Activated CD4-positive, CD25-positive, alpha-beta regulatory T cell treated with anti-CD3 and anti-CD28 coated beads, Interleukin-2, amount 50 U/mL, for 16 hours (primary cell): ENCODE measurements at places on chromosomes 7 and 10.

- no peak for DNase-seq
Measured at GRCh38 chr10:113583571-113583970, 30.7 kb downstream of the HABP2 start.

GRCh38 chr10:35188954-35189353 lies 62.3 kb downstream of the CREM start:
- no peak for DNase-seq

- DNase-seq: no peak
Measured at GRCh38 chr10:2351566-2351965, 614.2 kb upstream of the ADARB2 start.

DNA sequence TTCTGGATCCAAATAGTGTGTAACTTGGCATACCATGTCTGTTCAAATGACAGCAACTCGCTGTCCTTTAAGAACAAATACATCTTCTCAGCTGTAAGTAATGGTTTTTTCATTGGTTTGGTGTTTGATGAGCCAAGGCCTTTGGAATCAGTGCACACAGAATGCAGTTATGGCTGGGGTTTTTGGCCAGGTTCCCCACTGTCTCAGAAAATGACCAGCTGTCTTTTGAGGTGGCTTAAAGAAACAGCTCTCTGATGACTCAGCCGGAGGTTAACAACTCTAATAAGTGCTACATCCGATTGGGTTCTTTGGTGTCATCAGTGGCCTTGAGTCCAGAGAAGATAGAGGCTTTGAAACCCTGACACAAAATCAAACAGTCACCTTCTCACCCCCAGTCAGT lies 688.4 kb downstream of the REEP3 start:
- no peak for DNase-seq

DNA sequence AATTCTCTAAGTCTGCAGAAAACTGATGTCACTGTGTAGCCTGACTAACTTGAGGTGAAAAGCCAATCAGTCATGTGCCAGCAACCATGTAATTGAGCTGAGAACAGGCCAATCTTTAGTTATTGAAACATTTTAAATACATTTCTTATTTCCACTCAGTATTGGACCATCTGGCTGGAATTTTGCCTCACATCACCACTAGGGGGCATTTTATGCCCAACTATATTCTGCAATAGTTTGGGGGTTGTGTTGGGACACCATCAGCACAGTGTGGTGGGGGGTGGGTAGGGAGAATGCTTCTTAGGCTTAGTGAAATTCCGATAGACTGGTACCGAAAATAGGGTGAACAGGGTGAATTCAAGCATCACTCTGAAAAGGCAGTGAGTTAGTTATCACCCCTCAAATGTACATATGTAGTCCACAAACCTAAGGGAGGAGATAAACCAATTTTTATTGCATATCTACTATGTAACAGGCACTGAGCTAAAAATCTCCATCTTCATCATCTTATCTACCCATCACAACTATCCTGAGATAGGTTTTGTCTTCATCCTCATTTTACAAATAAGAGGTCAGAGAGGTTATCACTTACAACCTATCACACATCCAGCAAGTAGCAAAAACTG lies 17.8 kb downstream of the NPSR1 start:
- DNase-seq: no peak

GRCh38 chr10:102200751-102201640 lies 25.1 kb upstream of the ELOVL3 start:
- DNase-seq: no peak

- DNase-seq: no peak
Measured at GRCh38 chr10:91597197-91597881, 35.5 kb downstream of the PPP1R3C start.

GRCh38 chr7:31633894-31634494 lies 53.0 kb upstream of the PPP1R17 start:
- no peak for DNase-seq

DNA sequence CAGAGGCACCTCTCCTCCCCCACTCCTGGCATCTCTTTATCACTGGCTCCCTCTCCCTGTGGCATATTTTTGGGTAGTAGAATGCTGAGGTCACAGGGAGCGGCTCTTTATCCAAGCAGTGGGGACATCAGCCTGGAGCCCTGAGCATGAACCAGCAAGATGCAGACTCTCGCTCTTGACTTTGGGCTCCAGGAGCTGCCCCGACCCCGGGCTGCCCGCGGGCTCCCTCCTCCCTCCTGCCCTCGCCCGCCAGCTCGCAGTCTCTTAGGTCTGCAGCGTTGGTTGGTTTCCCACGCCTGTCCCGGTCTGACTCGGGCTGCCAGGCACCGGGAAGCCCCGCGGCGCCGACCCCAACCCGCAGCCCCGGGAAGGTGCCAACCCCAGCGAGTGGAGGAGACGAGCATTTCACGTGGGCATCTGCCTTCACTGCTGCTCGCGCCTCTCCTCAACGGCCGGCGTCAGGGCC lies 1.3 kb downstream of the INSYN2A start:
- no peak for DNase-seq

DNA sequence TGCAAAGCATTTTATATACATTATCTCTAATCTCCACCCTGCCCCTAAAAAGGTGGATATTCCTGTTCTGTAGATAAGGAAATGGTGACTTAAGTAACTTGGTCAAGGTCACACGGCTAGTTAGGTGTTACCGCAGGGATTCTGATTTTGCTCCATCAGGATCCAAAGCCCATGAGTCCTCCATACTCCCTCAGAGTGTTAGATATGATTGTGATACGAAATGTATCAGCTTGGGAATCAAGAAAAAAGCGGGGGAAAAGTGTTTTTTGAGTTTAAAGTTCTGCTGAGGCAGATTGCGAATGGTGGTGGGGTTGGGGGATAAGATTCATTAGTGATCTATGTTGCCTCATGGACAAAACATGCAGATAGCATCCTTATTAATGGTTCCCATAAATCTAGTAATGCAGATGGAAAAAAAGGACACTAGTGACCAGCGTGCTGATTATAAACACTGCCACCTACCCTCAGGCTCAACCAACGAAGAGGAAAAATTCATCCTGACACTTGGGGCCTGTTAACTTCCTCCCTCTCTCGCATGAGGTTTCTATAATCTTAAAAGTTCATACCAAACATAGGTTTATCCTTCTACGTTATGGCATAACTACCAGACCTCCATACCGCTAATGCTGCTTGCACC lies 2.3 kb downstream of the ICA1 start:
- no peak for DNase-seq

- no peak for DNase-seq
Measured at GRCh38 chr7:43364391-43364790, 218.5 kb upstream of the STK17A start.

DNA sequence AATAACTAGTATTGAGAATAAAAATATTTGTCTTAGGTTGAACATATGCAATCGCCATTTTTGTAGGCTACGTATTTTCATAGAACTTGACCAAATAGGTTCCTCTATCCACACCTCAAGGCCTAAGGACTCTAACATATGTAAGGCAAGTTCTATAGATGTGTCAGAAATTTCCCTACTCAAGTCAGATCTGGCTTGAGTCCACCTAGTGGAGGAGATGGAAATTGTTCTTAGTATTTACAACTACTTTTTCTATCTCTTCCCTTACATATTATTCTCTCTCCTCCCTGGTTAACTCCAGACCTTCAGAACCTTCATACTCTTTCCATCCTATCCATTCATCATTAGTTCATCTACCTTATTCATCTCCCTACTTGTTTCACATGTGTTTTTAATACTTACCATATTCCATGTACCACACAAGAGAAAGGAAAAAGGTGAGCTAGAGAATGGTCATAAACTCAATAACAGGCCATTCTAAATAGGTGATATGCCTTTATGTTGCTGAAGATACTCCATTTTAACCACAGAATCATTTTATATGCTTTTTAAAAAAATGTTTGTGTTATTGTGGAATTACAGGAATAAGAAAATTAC lies 174.5 kb upstream of the HDAC9 start:
- no peak for DNase-seq

GRCh38 chr7:35548291-35548690 lies 146.6 kb downstream of the HERPUD2 start:
- no peak for DNase-seq

- DNase-seq: no peak
Measured at GRCh38 chr7:97094284-97094930, 23.1 kb upstream of the SDHAF3 start.

- no peak for DNase-seq
Measured at GRCh38 chr10:55653531-55653930, 707.5 kb downstream of the ZWINT start.

GRCh38 chr7:35256256-35257175 lies 2.6 kb upstream of the TBX20 start:
- no peak for DNase-seq

DNA sequence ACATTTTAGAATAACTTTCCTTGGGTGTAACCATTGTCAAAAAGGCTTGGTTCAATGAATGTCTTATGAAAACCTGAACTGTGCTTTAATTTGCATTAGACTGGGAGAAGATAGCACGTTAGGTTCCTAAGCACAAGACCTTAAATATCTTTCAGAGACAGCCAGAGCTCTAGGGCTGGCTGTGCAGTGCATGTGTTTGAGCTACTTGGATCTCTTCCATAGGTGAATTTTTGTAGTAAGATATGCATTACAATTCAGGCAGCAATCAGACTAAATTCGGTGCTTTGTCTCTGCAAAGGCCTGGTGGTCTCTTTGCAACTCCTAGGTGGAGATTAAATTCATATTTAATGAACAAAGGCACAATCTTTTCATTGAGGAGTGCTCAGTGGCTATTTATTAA lies 192.0 kb downstream of the ZNF438 start:
- no peak for DNase-seq

DNA sequence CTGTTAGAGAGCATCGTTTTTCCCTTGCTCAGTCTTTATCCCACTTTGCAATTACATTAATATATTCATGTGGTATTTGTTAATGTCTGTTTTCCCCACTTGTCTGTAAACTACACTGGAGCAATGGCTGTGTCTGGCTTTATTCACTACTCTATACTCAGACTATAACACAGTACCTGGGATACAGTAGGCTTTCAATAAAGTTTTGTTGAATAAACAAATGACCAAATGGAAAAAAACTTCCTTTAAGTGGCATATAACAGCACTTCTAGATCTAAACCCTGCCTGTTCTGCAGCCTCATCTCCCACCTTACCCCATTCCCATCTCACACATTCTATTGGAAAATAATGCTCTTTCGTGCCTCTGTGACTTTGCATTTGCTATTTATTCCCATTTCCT lies 57.3 kb upstream of the SPOCK2 start:
- no peak for DNase-seq

- DNase-seq: no peak
Measured at GRCh38 chr10:35074266-35074665, 15.9 kb downstream of the CUL2 start.

- no peak for DNase-seq
Measured at GRCh38 chr10:69446229-69446628, 5.0 kb upstream of the TSPAN15 start.

DNA sequence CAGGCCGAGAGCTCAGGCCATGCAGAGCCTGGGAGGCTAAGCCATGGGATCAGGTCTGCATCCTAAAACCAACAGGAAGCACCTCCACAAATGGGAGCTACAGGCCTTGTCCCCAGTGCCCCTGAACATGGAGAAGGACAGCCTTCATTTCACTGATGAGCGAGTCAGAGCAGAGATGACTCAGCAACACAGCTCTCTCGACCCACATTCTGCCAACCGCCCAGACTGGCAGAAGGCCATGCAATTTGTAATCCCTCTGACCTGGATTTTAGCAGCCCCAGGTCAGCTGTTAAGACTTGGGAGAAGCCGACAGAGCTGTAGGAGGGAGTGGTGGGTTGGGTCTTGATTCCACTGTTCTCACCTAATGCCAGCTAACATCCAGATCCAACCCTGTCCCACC lies 25.5 kb downstream of the VOPP1 start:
- no peak for DNase-seq

DNA sequence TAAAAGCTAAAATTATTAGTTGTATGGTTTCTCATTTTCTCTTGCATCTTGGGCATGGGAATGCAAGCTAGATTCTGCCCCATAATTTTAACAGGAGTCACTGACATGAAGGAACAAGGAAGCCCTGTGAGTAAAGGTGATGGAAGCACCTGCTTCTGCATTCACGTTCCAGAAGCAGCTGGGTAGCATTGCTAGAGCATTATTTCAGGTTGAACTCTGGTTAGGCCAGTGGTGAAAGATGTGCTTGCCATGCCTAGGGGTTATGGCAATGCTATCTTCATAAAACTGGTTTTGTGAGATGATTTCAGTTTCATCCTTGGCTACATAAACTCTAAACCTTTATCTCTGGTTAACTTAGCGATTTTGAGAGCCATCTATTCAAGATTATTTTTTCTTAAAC lies 151.4 kb downstream of the TFEC start:
- DNase-seq: no peak

- DNase-seq: no peak
Measured at GRCh38 chr7:37390114-37390513, 58.5 kb downstream of the ELMO1 start.

GRCh38 chr10:116030576-116030975 lies 242.4 kb downstream of the GFRA1 start:
- DNase-seq: no peak

DNA sequence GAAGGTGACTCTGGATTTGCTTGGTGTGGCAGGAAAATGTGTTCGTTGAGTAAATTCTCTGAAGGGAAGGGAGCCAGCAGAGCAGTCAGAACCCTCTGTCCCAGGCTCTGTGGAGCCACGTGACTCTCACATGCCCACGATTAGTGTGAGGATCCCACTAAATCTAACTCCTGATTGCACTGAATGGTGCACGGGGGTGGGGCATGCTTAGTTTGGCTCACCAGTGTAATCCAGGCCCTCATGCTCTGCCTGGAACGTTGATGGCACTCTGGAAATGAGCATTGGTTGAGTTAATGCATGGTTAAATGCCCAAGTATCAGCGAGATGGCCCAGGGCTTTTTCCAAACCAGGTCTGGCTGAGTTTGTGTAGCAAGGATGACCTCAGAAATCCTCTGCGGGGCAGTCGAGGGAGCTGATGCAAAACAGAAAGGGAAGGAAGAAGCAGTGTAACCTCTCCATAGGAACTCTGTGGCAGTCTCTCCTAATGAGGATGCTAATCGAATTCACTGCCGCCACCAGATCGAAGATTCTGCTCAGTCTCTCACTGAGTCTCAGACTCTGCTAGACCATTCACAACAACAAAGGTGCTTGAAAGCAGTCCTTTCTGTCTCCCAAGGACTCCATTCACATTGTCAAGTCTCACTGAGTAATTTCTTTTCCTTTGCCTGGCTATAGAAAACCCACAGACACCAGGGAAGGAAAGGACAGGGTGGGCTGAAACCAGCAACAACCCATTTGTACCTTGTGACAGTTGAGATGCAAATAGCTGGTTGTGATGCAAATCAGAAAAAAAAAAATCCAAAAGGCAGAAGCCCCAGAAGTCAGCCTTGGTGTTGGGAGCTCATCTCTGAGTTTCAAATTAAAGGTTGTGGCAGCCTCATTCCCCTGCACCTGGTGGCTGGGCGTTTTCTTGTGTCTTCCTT lies 98.1 kb downstream of the C10orf105 start:
- DNase-seq: no peak

DNA sequence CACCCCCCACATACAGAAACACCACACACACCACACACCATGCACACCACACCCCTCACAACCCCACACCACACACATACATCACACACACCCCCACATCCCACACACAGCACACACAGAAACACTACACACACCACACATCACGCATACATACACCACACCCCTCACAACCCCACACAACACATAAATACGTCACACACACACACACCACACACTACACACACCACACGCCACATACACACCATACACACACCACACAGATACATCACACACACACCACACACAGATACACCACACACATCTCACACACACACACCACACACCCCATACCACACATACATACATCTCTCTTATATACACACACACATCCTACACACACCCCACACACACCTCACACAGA lies 126.2 kb downstream of the ANLN start:
- no peak for DNase-seq

- no peak for DNase-seq
Measured at GRCh38 chr10:113305871-113306270, 247.0 kb upstream of the HABP2 start.
